ENCODE measurements at places on chromosomes 13 and 19.
A peak's percentile ranks its signal among the peaks of the same experiment; 100 is the strongest.

DNA sequence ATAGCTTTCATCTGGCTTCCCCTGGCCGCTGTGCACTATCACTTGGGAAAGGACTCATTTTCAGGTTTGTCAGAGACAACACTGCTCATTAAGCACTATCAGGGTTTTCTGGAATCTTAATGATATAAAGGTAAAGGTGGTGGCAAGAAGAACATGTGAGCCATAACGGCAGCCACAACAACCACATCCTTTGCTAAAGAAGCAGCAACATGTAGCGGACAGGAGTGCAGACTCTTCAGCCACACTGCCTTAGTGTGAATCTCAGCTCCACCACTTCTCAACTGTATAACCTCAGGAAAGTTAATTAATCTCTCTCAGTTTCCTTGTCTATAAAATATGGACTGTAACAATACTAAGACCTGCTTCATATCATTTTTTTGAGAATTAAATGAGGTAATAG lies 24.1 kb upstream of the MIR17HG start:
- no peak for DNase-seq

GRCh38 chr13:87872813-87873212 lies 201.6 kb downstream of the SLITRK5 start:
- no peak for DNase-seq

- DNase-seq: no peak
Observed at GRCh38 chr19:19642506-19643157, 825 bp downstream of the GMIP start.

GRCh38 chr13:37870895-37871550 lies 1.5 kb upstream of the TRPC4 start:
- DNase-seq: no peak

- DNase-seq: no peak
Observed at GRCh38 chr19:23561341-23561740, 125.7 kb downstream of the ZNF675 start.

DNA sequence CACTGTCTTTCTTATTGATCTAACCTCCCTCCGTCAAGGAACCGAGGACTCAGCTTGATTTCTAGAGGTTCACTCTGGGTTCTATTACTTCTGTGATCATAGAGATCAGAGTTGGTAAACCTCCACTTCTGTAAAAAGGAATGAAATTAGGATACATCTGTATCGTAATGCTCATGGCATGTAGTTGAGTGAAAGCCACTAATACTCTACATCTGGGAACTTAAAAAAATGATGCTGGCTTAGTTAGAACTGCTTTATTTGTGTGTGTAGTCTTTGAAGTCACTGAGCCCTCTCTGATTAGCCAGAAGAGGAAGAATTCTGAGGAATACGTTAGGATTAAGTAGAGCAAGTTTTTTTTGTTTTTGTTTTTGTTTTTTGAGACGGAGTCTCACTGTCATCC lies 140.8 kb downstream of the GGACT start:
- DNase-seq: no peak

- DNase-seq: no peak
Observed at GRCh38 chr19:54207983-54208783, 7.5 kb downstream of the RPS9 start.

DNA sequence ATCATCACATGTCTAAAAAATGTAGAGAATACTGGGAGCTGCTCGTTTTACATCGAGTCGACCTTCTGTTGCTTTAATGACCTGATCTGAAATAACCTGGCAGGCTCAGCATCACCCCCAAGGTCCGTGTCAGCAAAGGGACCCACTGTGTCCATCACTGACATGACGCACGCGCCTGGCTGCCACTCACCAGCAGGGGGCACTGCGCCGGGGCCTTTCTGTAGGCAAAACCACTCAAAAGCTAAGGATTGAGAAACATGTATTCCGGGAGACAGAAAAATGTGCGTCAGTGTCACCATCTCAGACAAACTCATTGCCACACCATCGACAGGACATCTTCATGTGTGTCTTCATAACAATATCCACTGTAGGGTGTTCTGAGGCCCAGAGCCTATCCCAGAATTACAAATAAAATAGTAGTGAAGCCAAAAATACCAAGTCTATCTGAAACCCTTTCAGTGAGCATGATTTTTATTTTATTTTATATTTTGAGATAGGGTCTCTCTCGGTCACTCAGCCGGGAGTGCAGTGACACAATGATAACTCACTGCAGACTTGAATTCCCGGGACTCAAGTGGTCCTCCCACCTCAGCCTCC lies 130.3 kb upstream of the LSM14A start:
- DNase-seq: peak; percentile 77

- DNase-seq: no peak
Observed at GRCh38 chr13:30466358-30466714, 600 bp upstream of the HMGB1 start.

Data from activated CD4-positive, CD25-positive, alpha-beta regulatory T cell treated with anti-CD3 and anti-CD28 coated beads, Interleukin-2, amount 50 U/mL, for 72 hours (primary cell).